ENCODE measurements at places on chromosomes 13 and 19.

DNA sequence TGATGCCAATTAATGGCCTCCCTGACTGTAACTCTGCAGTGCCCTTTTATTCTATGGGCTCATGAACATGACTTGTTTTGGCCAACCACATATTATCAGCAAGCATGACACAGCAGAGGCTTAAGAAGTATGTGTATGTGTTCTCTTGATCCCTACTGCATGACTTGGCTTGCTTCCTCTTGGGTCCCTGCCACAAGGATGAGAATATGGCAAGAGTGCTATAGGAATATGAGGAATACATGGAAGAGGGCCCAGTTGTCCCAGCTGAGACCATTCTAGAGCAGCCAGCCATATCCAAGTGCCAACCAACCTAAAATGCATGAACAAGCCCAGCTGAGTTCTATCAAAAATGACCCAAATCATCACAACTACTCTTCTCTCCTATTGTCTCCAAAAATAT lies 576.7 kb upstream of the PCDH9 start:
- no peak for DNase-seq

- DNase-seq, result no peak
These were observed 1763.3 kb upstream of the MIR17HG start for GRCh38 chr13:89584058-89584620.

GRCh38 chr19:16061943-16062342 lies 14.4 kb upstream of the TPM4 start:
- no peak for DNase-seq

DNA sequence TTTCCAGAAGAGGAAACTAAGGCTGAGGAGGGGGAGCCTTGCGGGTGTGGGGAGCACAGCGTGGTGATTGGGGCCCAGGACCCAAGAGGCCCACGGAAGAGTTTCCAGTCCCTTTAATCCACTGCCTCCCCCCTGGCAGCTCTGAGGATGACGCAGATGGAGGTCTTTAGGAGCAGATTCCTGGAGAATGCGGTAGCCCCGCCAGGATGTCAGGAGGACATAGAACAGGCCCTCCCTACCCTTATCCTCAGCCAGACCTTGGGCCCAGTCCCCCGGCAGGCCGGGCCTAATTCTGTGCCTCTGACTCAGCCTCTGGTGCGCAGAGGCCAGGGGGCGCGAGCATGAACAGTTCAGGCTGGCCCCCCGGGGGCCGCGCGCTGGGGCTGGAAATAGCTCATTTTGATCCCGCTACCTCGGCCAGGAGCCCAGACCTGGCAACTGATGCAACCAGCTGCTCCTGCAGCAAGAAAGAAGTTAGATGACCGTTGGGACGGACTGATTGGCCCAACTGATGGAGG lies 461 bp upstream of the HSPB6 start:
- no peak for DNase-seq

DNA sequence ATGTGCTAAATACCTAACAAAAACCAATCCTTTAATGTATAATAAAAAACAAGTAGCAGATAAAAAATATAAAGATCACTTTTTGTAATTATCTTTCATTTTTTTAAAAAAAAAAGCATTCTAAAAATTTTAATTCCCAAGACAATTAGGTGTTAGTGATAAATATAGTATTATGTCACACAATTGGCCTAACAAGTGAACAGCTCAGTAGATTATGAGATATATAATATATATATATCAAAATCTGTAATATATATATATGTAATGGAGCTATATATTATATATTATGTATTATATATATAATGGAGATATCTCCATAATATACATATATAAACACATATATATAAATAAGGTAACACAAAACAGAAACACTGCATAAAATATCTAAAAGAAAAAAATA lies 1531.1 kb upstream of the MIR17HG start:
- DNase-seq, result no peak

- no peak for DNase-seq
These were observed 19.5 kb upstream of the GAS6 start for GRCh38 chr13:113883314-113883811.

DNA sequence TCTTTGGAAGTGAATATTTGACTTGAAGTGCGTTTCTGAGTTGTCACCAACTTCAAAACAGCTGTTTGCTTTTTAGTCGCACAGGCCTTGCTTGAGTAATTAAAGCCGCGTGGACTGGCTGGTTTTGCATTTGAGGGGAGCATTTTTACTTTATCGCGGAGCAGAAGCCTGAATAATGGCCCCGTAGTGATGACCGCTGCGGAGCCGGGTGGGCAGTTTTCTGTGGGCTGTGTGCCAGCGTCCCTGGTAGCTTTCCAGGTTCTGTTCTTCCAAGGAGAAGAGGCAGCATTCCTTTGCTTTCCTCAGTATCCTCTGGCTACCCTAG lies 1.1 kb downstream of the NAA16 start:
- DNase-seq, result no peak

DNA sequence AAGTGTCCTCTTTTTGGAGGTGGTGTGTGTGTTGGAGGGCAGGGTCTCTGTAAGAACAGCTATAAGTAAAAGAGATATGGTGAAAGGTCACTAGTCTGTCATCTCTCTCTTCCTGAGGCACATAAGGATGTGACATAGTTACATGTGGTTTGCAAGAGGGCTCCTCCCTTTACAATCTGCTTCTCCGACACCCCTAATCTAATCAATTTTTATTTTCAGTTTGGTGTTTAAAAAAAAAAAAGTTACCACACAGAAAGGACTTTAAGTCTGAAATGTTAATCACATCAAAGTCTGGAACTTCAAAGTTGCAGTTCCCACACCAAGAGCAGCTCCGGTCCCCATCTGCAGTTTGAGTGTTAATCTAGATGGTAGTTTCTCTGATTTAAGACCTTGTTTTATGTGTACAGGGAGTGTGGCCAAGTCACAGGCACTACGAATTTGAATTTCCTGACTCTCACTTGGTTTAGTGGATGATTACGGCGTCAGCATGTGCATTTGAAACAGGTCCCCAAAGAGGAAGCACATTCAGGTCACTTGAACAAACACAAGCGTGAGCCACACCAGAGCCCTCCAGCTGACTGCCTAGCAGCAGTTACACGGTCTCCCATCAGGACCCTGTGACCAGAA lies 53.1 kb downstream of the FOXO1 start:
- no peak for DNase-seq

GRCh38 chr13:43629691-43630480 lies 156.9 kb downstream of the ENOX1 start:
- DNase-seq, result no peak

DNA sequence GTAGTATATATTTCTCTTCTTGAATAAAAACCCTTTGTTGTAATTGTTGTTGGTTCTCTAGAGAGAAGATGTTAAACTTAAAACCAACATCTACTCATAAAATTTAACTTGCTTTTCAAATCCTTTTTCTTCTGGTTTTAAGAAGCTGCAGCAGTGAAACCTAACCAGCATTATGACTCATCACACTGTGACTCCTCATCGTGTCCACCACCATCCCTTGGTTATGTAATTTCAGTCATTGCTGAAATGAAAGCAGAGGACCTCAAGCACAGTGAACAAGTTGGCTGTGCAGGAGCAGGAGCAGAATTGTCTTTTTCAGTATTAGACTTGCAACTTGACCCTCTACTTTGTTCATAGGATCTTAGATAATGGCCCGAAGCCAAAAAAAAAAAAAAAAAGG lies 64.9 kb upstream of the HTR2A start:
- no peak for DNase-seq

- no peak for DNase-seq
These were observed 4.4 kb upstream of the REXO1 start for GRCh38 chr19:1852581-1853128.

- no peak for DNase-seq
These were observed 35.8 kb downstream of the STOML3 start for GRCh38 chr13:38954844-38955243.

GRCh38 chr13:113669755-113670341 lies 2.8 kb downstream of the GRK1 start:
- DNase-seq, result no peak

GRCh38 chr13:112838842-112839117 lies 130.2 kb upstream of the MCF2L start:
- no peak for DNase-seq

DNA sequence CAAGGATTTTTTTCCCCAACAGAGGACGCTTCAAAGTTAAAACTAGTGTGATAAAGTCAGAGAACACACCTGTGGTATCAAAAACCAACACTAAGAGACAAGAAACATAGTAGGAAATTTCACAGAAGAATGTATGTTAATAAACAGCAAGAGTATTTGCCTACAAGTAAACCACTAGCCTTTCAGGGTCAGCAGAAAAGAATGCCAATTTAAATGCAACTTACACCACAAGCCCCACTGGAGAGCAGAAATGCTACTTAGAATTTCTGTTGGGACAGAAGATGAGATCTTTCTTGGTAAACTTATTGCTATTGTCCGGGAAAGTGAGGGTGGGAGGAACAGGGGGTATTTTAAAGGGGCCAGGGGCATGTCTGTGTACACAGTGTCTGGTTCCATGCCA lies 68.6 kb downstream of the STK24 start:
- DNase-seq, result no peak

GRCh38 chr19:52554216-52554971 lies 15.7 kb upstream of the ZNF701 start:
- no peak for DNase-seq

- no peak for DNase-seq
These were observed 37.4 kb downstream of the CEBPA start for GRCh38 chr19:33264881-33265445.

- DNase-seq, result no peak
These were observed 17.3 kb downstream of the RHPN2 start for GRCh38 chr19:33047422-33047821.

GRCh38 chr13:83620530-83621220 lies 261.6 kb downstream of the SLITRK1 start:
- no peak for DNase-seq

DNA sequence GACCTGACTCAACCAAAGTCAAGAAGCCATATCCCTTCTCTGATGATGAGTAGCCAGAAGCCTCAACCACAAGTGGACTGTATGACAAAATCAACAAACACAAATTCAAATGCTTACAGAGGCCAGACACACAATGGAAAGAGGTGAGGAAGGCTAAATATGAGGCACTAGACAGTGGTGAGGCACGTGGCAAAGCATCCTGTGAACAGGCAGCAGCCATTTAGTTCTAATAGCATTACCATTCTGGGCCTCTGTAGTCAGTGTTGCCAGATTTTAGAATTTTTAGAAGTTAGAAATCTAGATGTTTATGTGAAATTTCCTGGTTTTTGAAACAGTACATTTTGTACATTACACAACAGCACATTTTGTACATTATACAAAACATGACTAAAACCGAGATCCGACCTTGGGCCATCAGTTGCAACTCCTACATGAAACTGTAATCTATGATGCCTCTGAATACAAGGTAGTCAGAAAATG lies 403.3 kb downstream of the COG6 start:
- DNase-seq, result no peak

- DNase-seq, result no peak
These were observed 6.3 kb downstream of the EEF1AKMT1 start for GRCh38 chr13:20767309-20767943.

GRCh38 chr19:34430738-34431625 lies 2.8 kb downstream of the UBA2 start:
- DNase-seq, result no peak

DNA sequence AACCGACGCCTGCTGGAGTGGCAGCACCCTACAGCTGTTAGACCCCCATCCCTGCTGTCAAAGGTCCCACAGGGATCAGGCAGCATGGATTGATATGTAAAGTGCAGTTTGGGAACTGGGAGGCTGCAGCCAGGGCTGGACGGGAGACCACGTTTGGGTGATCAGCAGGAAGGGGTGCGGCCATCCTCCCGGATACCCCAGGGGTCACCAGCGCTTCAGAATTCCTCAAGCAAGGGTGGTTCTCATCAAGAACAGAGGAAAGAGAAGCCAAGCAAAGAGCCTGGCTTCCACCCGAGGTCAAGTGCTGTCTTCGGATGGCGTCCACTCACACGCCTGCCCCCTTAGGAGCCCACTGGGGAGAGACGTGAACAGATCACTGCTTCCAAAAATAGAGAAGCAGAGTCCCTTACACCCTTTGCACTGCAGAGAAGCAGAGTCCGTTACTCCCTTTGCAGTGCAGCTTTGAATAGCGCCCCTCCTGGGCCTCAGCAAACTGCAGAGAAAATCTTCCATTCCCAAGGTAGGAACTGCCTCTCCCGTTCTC lies 35.5 kb downstream of the DHRS12 start:
- DNase-seq, result no peak

DNA sequence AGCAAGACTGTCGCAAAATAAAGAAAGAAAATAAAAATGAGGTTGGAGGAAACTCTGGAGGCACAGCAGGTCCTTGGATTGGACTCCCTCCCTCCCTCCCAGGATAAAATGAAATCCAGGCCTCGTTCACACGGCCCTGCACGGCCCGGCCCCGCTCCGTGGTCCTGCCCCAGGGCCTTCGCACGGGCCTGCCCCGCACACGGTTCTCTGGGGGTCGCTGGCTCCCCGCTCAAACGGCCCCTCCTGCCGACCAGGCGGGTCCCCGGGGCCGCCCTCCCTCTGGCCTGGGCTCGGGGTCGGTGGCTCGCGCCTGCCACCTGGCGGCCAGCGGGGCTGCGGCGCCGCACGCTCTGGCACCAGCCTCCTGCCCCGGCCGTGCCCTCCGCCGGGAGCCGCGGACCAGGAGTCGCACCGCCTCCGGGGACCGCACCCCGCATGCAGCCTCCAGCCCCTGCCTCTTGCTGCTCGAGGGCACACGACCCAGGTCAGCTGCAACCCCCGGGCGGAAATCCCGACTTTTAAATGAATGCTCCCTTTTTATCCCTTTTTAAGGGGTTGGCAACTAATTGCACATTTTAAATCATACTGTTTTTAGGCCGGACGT lies 1.5 kb upstream of the WDR18 start:
- DNase-seq, result peak; percentile 55

DNA sequence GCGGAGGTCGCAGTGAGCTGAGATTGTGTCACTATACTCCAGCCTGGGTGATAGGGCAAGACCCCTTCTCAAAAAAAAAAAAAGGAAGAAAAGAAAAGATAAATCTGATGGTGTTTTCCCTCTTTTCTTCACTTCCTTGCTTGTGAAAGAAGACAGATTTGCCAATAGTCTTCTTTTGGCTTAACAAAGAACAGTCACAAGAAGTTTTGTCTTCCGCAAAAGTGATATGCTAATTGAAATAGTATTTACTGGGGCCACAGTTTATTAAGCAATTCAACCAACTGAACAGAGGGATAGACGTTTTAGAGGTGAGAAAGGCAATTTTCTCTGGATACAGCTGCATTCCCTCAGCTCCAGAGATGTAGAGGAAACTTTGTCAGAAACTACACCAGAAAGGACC lies 22.9 kb upstream of the PLAUR start:
- no peak for DNase-seq

- no peak for DNase-seq
These were observed 15.8 kb upstream of the UQCR11 start for GRCh38 chr19:1621021-1621420.

DNA sequence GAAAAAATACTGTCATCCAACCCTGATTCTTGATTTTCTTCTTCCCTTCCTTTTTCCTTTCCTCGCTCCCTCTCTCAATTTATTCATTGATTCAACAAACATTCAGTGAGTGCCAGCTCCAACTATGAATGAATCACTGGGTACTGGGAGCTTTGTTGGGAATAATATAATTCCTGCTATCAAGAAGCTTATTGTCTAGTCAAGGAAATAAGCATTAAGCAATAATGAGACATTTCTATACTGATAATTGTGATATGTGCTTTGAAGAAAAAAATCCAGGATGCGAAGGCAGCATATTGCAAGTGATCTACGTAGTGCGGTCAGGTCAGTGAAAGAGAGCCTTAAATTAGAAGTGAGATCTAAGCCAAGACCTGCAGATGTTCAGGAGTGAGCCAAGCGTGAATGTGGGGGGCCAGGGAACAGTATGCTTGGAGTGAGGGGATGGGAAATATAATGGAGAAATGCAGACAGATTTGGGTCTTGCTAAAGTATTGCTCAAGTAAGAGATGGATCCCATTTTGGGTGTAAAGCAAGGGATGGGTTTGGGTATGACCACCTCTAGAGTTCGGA lies 253.5 kb downstream of the LHFPL6 start:
- DNase-seq, result no peak

GRCh38 chr13:73158851-73159250 lies 100.0 kb downstream of the KLF5 start:
- no peak for DNase-seq

Data from stimulated activated CD8-positive, alpha-beta memory T cell treated with anti-CD3 and anti-CD28 coated beads, Interleukin-7, amount 100 ng/mL, for 24 hours (primary cell).